ENCODE measurements at places on chromosomes 11 and 22. TPM values are rescaled to one million over a fixed set of nuclear protein-coding genes. Genes with fewer than 3 reads are reported as not detected.

The PYGM gene
- 8.1 TPM for total RNA-seq

The FIBP gene
- 37.2 TPM for total RNA-seq

The MISFA gene
- total RNA-seq = 5.6 TPM

- DNase-seq = no peak
Observed at GRCh38 chr22:17905445-17905844, 118.9 kb downstream of the MICAL3 start.

DNA sequence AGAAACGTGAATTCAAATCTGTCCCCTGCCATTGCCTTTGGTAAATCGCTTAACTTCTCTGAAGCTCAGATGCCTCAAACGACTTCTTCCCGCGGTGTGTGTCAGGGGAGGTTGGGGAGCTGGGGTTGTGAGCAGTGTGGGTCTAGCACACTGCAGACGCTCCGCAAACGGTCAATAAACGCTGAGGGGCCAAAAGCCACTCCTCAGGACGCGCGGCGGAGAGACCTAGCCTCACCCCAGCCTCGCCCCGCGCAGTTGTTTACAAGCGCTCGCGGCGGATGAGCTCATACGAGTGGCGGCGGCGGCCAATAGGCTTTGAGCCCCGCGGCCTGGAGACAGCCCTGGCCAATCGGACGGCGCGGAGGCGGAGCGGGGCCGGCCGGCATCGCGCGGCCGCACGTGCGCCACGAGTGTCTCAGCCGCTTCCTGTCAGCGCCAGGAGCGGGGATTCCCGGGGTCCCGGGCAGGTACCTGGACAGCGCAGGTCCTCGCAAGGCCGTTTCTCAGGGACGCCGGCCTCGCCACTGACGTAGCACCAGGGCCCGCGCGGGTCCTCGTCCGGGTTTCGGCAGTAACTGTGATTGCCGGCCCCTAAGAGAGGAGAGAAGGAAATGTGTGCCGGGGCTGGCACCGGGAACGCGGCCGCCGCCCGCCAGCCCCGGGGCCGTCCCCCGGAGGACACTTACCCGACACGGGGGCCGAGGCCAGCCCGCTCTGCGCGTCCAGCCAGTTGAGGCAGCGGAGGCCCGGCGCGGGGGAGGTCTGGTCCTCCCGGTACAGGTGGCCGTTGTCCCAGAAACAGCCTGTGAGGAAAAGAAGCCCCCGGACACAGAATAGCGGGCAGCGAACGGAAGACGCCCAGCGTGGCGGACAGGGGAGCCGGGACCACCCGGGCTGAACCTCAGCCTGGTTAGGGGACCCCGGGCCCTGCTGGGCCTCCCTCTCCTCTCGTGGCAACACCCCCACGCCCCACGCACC is 1.5 kb downstream of the PIK3IP1 start:
- peak; percentile 97 for DNase-seq

DNA sequence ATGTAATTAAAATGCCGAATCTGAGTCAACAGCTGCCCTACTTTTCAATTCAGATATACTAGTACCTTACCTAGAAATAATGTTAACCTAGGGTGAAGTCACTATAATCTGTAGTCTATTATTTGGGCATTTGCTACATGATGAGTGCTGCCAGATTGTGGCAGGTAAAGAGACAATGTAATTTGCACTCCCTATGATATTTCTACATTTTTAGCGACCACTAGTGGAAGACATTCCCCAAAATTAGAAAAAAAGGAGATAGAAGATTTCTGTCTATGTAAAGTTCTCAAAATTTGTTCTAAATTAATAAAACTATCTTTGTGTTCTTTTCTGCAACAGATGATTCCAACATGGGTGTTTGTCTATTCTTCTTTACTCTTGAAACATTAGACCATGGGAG is 14.1 kb downstream of the MS4A1 start:
- DNase-seq = no peak

Measured in sciatic nerve (tissue), 2 donors.